ENCODE measurements at places on chromosomes 3 and 15. TPM values are rescaled to one million over a fixed set of nuclear protein-coding genes. Genes with fewer than 3 reads are reported as not detected.

DNA sequence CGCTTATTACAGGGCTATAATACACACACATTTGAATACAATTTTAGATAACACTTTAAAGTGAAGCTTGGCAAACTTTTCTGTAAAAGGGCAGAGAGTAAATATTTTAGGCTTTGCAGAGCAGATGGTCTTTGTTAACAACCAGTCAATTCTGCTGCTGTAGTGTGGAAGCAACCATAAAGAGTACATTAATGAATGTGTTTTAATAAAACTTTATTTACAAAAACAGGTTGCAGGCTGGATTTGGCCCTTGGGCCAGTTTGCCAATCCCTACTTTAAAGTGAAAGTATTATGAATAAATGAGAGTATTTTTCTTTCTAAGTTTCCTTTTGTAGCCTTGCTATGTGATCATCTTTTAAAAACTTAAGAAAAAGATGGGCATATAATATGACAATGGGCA lies 20.7 kb upstream of the ANKRD34C start:
- DNase-seq: no peak

Gene SLC27A2
- total RNA-seq: 1.7 TPM

DNA sequence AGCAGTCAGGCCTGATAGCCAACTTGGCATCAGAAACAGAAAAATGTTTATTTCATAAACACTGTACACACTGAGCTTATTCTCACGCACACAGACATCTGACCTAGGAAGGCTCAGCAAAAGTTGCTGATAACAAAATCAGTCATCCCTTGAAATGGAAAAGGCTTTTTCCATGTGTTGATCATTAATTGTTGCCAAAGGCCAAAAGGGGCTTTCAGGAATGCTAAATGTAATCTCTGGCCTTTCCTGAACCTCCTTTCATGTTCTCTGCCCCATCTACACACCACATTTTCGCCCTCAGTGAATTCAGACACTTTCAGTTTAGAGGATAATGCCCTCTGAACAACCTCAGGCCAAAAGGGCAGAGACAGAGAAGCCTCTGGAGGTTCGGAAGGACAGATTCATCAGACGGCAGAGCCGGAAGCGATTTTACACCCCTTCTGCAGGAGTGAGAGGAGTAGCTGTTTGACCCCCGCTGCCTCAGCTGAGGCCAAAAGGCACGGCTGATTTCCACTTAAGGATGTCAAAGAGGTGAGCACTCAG lies 14.5 kb downstream of the RTP4 start:
- no peak for DNase-seq

DNA sequence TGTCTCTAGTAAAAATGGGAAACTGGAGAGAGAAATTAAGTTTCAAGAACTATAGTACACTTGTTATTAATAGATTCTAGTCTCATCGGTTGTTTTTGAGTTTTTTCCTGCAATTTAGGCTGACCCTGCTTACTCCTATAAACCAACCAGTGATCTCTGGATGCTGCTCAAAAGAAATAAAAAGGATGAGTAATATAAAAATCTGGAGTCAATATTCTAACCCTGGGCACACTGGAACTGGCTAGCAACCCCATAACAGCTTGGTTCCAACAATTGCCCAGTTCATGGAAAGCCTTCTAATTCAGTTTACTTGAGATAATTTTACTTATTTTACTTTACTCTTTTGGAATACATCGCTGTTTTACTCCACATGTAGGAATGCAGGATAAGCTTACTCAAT lies 211.6 kb downstream of the GBE1 start:
- no peak for DNase-seq

Gene TMEM212
- total RNA-seq: not detected

GRCh38 chr15:34673241-34673640 lies 81.6 kb downstream of the GJD2 start:
- no peak for DNase-seq

DNA sequence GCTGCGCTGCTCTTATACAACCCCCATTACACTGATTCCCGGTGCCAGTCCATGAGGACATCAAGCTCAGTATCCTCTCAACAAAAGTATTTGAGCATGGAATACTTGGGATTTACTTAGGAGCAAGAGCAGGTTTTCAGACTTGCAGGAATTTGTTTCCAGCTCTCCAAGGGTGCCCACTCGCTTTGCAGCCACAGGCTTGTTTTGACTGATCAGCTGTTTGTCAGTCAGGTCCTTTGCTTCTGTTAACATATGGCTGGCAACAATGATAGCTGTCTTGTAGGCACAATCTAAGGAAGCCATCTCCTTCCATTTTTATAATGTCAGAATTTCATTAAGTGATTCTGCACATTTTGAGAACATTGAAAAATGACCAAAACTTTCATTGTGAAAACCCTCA lies 38.2 kb upstream of the MCF2L2 start:
- DNase-seq: no peak

Data from uterus (tissue), 4 donors.